ENCODE measurements at places on chromosomes 5 and 9.

DNA sequence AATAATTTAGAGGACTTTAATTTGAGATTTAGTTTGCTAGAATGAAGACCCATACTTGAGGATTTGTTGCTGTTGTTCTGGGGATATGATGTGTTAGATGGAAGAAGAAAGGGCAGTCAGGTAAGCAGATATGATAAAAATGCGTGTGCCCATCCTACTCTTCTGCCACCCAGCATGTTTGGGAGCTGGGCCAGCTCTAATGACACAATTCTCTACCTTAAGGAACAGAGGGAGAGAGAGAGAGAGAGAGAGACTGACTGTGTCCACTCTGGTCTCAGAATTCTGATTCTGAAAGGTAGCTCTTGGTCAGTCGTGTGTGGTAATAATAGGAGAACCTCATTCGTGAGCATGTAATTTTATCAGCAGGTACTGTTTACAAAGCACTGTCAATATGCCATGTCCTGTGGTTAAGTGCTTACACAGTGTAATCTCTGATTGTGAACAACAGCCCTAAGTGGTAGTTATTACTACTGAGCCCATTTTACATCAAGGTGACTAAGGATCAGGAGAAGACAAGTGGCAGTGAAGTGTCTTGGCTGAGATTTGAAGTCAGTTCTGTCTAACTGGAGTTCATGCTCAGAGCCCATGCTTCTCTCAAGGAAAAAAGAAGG, 307.4 kb upstream of the SEMA6A start:
- no peak for DNase-seq

DNA sequence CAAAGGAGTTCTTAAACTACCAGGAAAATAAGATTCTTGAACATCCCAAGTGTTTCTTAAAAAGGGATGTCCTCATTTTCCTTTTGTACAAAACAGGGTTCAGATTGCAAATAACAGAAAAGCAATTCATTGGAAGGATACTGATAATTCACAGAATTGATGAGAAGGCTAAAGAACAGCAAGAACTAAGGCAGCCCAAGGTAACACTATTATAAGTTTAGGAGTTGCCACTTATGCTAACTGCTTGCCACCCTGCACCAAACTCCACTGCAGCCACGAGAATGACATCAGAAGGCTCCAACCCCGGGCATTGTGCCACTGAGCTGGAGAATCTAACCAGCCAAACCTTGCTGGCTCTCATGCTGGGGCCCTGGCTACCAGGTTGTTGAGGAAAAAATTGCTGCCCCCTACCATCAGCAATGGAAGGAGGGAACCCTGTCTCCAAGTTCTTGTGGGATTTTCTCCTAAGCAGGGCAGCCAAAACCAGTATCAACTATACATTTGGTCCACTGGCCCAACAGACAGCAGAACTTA, 123.4 kb downstream of the ARL15 start:
- DNase-seq = no peak

- DNase-seq = no peak
Measured at GRCh38 chr9:21160178-21160577, 6.3 kb downstream of the IFNA21 start.

DNA sequence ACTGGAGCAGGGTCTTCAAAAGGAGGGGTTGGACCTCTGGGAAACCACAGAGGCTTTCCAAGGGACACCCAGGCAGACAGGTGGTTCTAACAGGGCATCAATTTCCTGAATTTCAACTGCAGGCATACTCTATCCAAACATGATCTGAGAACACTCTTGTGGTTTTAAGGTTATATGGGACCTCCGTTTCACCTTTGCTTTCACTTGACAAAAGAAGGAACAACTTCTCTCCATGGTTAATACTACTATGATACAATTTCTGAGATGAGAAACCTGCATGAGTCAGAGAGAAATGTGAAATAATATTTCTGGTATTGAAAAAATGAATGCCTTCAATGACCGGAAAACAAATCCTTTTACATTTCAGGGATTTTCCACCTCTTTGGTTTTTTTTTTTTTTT, 28.0 kb upstream of the ERAP1 start:
- DNase-seq = no peak

- DNase-seq = no peak
Measured at GRCh38 chr5:119271758-119272730, 83.8 kb upstream of the TNFAIP8 start.

DNA sequence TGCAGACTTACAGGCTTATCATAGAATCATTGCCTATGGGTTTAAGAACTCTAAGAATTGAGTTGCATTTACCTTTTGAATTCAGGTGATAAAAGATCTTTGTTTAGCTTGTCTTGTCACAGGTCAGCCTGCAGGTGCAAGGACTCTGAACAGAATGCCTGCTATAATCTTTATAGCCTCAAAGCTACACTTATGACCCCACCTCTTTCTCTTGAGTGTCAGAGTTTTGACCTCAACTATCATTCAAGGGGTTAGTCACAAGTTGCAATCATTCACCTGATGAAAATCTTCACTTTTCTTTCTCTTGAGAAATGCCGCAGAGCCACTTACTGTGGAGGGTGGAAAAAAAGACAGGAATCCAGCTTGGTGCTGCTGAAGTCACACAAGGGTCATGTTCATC, 49.5 kb downstream of the ERCC6L2 start:
- no peak for DNase-seq

DNA sequence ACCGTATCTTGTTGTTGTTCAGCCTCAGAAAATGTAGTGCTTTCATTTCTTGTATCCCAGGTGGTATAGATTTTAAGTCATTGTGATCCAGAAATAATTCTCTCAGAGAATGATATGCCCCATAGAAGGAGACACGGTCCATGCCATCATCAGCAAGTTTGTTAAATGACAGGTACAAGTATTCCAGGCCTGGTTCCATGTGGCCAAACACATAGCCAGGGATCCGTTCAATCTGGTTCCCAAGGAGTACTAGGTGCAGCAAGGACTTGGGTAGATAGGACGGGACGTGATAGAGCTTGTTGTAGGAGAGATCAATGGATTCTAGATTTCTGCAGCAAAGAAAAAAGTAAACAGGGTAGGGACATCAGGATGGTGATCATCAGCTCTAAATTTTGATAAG, 18.4 kb upstream of the ASPN start:
- DNase-seq = no peak

DNA sequence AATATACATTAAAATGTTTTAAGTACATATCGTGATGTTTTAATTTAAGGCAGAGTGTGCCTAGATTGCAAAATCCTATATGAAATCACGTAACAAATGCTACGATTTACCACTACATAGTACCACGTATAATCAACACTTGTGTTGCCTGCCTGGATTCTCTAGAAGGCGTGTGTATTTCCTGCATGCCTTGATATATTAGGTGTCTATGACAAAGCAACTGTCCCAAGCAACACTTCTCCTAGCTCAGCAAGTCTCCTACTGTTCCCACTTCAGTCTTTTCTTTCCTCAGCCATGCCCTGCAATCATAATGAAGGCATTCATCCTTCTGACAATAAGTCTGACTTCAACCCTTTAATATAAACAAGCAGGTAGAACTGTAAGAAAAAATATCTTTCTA, 89.6 kb downstream of the PTPRD start:
- DNase-seq = no peak

DNA sequence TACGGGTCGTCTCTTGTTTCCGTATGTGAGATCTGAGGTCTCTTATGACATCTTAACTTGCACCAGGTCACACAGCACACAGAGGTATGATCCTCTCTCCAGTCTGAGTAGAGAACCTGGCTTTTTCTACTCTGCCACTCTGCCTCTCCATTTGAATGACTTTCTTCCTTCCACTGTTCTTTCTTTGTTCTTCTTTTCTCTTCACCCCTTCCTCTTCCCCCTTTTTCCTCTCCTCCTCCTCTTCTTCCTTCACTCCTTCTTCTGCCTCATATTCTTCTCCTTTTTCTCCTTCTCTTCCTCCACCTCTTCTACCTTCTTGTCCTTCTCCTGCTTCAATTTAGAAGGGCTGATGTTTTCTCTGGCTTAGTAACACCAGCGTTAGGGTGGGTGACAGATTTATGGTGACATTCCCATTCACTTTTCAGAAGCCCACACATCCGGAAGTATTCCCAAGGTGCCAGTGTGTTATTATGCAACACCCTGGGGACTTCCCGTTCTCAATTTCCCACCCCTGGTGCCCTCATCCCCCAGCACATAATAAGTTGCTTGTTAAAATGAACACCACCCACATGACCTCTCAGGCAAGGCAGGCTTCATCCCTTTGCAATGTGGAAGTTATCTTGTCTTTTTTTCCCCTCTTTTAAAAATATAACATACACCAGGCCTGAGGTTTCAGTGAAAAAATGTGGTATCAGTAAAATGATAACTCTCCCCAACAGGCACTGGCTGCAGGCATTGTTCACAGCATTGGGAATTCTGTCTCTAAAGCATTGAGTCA, 122.0 kb downstream of the PAPPA start:
- DNase-seq = no peak

DNA sequence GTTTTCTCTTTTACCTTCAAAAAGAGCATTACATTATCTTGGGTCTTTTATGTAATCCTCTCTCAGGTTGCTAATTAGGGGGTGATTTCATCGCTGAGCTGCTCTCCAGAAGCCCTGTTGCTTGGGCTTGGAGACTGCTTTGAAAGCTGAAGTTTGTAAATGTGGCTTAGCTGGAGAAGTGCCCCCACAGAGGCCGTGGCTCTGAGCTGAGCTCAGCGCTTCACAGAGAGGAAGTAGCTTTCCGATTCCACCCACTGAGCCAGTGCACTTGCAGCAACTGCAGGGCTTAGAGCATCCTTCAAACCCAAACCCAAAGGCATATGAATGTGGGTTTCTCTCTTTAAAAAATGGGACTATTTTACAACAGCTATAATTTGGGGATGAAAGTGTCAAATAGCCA, 13.7 kb upstream of the NXNL2 start:
- no peak for DNase-seq

- DNase-seq = no peak
Measured at GRCh38 chr9:137943655-137944054, 66.1 kb downstream of the CACNA1B start.

DNA sequence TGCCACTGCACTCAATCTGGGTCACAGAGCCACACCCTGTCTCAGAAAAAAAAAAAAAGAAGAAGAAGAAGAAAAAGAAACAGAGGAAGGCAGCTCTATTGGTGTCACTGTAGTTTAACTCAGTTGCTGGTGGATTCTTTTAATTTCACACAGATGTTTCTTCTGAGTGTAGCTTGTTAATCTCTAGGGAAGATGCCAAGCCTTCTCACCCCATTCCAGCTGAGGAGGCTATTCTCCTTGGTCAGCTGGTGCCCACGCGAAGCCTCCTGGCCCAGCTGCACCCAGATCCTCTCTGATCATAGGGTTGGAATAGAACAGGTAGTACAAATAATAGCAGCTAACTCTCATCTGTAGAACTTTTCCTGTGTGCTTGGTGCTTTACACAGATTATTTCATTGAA, 113.8 kb upstream of the SPRY4 start:
- DNase-seq = no peak

GRCh38 chr9:134629586-134630392, 11.8 kb upstream of the COL5A1 start:
- DNase-seq = no peak

DNA sequence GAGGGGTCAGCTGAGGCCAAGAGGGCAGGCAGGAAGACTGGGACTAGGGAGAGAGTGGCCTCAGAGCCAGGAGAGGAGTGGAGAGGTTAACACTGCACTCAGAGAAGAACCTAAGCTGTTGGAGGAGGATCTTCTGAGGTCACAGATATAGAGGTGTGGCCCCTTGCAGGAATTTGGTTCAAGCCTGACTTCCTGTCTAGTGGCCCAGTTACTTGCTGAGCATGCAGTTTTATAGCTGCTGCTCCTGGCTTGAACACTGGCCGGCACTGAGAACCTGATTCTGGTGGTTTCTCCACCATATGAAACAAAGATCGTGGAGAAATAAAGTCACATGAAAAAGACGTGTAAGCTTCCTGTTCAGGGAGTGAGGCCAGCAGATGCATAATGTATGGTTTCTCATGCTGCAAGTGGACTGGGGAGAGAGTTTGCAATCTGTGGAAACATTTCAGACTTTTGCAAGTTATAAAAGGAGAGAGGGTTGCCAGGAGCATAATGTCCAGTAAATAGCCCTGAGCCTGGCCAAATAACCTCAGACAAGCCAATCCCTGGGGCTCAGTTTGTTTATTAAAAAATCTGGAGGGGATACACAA, 82.6 kb downstream of the GALNT10 start:
- DNase-seq = no peak

- no peak for DNase-seq
Measured at GRCh38 chr5:163041254-163041653, 396.1 kb upstream of the CCNG1 start.

GRCh38 chr5:135481387-135481786, 29.2 kb upstream of the TIFAB start:
- DNase-seq = no peak

DNA sequence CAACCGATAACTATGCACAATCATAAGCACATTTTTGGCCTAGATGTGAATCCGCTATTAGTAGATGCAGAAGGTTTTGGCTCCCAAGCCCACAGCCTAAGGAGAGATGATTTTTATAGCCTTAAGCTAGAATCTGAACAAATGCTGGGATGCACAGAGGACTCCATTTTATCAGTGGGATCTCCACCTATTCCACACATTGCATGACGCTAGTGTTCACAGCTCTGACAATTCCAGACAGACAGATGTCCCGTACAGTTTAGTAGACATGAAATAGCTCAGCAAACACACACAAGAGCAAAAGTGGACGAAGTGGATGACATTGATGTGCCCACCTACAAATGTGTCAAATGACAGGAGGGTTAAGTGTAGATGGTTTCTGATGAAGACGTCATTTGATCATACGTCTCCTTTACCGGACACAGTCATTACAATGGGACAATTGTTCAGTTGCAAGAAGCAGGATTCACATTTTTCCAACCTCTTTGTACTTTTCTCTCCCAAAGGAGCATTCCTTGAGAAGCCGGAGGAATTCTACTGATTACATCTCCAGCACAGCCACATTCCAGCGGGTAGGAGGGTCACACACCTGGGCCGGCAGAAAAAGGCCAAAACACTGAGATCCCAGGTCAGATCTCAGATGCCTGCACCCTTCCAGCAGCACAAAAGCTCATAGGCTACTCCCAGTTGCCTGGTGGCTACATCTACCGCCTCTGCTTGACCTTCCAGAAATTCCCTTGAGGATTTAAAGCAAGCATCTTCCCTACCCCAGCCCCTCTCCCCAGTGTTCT, 202.4 kb downstream of the SLIT3 start:
- no peak for DNase-seq

- DNase-seq = no peak
Measured at GRCh38 chr5:157085930-157086329, 22.9 kb downstream of the HAVCR2 start.

DNA sequence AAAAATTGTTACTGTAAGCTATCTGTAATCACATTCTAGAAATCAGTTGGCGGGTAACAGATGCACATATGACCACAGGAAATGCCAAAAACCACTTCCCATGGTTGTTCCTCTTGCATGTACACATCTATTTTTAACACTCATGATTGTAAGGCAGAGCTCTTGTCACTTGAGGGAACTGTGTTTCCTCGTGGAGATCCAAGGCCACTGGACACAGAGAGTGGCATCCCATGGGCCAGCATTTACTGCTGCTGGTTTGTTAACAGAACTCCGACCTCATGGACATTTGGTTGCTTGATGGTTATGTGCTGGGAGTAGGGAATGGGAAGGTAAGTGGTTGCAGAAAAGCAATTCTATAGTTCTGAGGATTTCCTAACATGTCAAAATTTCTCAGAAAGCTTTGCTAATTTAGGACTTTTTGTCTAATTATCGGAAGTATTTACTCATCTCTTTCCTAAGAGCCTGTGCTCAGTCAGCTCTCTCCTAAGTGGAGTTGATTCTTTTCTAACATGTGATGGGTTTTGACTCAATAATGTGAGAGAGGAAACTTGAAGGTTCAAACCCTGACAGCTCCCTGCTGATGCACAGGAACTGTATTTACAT, 202.0 kb upstream of the NR3C1 start:
- DNase-seq = no peak

GRCh38 chr5:181219262-181220177, 3.6 kb upstream of the TRIM41 start:
- no peak for DNase-seq

- DNase-seq = no peak
Measured at GRCh38 chr5:39580702-39581453, 156.1 kb upstream of the DAB2 start.

All from NCI-H2171 (cell line).